Panc1 (cell line): ENCODE measurements at places on chromosomes 12 and 14.

- no peak for DNase-seq
These were observed 2.3 kb downstream of the AVIL start for GRCh38 chr12:57816001-57816854.

- DNase-seq = no peak
These were observed 2.2 kb downstream of the BLOC1S1 start for GRCh38 chr12:55718015-55718414.

- no peak for DNase-seq
These were observed 953.5 kb upstream of the MDGA2 start for GRCh38 chr14:48628870-48629269.

GRCh38 chr14:100549834-100550625 lies 37.2 kb downstream of the BEGAIN start:
- no peak for DNase-seq

- DNase-seq = no peak
These were observed 7.3 kb downstream of the ERBB3 start for GRCh38 chr12:56087220-56087619.

DNA sequence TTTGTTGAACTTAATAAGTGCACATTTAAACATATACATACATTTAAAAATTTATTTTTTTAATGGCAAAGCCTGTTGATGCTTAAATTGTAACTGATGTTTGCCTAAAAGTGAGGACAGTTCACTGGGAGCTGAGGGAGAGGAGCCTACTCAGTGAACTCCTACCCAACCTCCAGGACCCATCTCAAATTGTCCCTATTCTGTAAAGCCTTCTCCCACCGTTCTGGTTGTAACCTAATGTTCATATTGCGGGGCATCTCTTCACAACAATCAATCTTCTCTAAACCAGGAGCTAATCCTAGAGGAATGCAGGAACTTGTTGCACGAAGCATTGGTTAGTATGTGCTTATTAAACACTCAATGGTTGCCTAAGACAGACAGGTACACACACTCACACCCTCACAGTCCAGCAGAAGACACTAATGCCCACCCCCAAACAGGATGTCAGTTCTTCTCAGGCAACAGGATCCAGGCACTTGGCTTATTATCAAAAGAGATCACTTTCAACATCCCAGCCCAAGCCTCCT lies 1.8 kb downstream of the CLMN start:
- DNase-seq = no peak

- no peak for DNase-seq
These were observed 25.4 kb upstream of the CPM start for GRCh38 chr12:68958322-68958721.

DNA sequence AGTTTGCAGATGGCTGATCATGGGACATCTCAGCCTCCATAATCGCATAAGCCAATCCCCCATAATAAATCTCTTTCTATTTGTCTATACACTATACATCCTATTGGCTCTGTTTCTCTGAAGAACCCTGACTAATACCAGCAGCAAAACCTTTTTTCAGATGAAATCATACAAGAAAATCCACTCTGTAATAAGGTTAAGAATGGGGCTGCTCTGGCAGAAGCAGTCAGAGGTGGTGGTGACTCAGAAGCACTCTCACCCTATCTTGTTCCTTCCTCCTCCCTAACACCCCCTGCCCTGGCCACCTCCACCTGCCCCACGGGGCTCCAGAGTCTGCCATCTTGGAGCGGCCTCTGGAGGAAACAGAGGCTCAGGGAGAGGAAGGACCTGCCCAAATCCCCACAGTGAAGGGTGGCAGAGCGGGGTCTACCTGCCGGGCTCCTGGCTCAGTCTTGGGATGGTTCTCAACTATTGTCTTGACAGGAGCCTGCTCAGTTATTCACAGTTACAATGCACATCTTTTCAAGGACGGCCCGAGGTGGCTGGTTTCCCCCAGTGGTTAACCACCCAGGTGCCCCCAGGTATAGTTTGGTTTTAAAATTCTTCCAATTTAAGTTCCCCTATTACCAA lies 109.3 kb upstream of the EVL start:
- no peak for DNase-seq

DNA sequence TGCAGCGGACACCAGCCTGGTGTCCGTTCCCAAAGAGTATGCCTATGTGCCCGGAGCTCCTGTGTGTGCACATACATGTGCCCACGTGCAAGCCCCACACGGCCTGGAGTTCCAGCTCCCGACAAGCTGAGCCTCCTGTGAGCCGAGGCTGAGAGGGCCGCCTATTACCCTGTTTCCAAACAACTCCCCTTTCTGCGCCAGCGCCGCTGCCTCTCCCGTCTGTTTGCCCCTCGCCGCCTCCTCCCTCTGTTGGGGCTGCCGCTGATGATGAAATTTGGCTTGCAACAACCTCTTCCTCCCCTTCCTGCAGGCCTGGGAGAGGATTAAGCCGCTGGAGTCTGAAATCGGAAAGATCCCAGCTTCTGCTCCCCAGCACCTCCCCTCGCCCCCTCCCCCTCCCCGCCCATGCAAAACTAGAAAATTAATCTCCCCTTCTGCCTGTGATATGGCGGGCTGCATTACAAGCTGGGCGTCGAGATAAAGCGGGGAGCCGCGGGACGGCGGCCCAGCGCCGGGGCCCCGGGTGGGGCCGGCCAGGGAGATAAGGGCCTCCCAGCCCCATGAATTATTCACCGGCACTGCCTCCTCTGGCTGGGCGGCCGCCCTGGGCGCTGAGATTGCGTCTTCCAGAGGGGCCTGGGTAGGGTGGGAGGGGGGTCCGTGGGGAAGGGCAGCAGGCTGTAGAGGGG lies 6.8 kb upstream of the ASIC1 start:
- no peak for DNase-seq

- no peak for DNase-seq
These were observed 141.2 kb downstream of the MED13L start for GRCh38 chr12:116136340-116136739.

DNA sequence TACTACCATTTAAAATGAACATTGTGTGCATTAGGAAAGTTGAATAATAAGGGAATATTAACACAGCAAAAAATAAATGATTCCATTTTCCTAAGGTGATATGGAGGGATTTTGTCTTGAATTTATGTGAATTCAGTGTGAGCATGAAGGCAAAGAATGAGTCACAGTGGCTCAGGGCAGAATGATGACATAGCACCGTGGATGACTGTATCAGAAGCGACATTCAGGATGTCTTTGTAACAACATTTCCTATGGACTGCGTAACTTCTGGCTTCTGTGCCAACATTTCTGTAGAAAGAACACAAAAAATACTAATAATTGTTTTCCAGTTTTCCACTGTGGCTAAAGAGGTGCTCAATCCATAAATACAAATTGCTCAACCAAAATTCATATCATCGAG lies 54.6 kb downstream of the TTC8 start:
- DNase-seq = no peak

DNA sequence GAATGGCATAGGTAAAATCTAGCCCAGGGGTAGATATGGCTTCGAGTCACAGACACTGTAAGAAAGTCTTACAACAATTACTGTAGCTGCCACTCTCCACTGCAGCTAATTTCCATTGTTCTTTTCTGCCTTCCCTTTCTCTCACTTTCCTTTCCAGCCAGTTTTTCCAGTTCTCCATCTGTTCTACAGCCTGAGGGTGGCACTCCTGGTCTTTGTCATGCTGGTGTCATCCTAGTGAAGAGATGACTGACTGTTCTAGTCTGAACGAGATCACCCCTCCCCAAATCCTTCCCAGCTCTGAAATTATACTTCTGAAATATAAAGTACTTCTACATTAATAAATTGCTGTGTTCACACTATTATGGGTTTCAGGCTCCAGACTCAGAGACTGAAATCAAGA lies 74.2 kb upstream of the CSRP2 start:
- no peak for DNase-seq
